Osteocyte (in vitro differentiated cells): ENCODE measurements at places on chromosomes 7 and 10. TPM values are rescaled to one million over a fixed set of nuclear protein-coding genes. Genes with fewer than 3 reads are reported as not detected.

FXYD4 gene
- not detected in 2 replicates for total RNA-seq

MKI67 gene
- total RNA-seq = 19.3 and 25.1 TPM in 2 replicates

HOGA1 gene
- not detected in 2 replicates for total RNA-seq

ANKRD61 gene
- total RNA-seq = not detected in 2 replicates

NPSR1 gene
- not detected in 2 replicates for total RNA-seq

OR6B1 gene
- not detected in 2 replicates for total RNA-seq

SCD gene
- total RNA-seq = 77.9 and 81.4 TPM in 2 replicates

SPDYE11 gene
- total RNA-seq = not detected in 2 replicates

TSC22D4 gene
- 46.8 and 46.9 TPM in 2 replicates for total RNA-seq

IMMP2L gene
- total RNA-seq = 15.6 and 18.5 TPM in 2 replicates

TRIL gene
- 3.5 and 4.0 TPM in 2 replicates for total RNA-seq

TLX1 gene
- total RNA-seq = not detected in 2 replicates

ZP3 gene
- total RNA-seq = 0.51 TPM in 1 of 2 replicates, not detected in the other

MMRN2 gene
- total RNA-seq = 0.57 TPM in 1 of 2 replicates, not detected in the other

HECW1 gene
- 0.16 TPM in 1 of 2 replicates, not detected in the other for total RNA-seq

STYXL1 gene
- total RNA-seq = 29.7 and 32.5 TPM in 2 replicates

SAP25 gene
- total RNA-seq = 1.5 TPM in 1 of 2 replicates, not detected in the other

HIPK2 gene
- 90.8 and 96.9 TPM in 2 replicates for total RNA-seq

TMEM196 gene
- not detected in 2 replicates for total RNA-seq

FKBP9 gene
- 229 and 237 TPM in 2 replicates for total RNA-seq
